ENCODE measurements at places on chromosomes 7 and 10.

GRCh38 chr10:110363572-110364411 is 59.1 kb upstream of the SMNDC1 start:
- DNase-seq, result no peak

GRCh38 chr10:3975016-3975415 is 190.0 kb upstream of the KLF6 start:
- no peak for DNase-seq

GRCh38 chr10:69360485-69361302 is 56.0 kb downstream of the TACR2 start:
- no peak for DNase-seq

GRCh38 chr7:149642589-149642988 is 130.8 kb downstream of the ZNF467 start:
- no peak for DNase-seq

All from AML-193 (cell line).